NCI-H1417 (cell line): ENCODE measurements at places on chromosomes 3 and 15.

GRCh38 chr3:148079370-148079769, 618.3 kb upstream of the AGTR1 start:
- no peak for DNase-seq

GRCh38 chr15:62047282-62047827, 12.9 kb downstream of the VPS13C start:
- no peak for DNase-seq

DNA sequence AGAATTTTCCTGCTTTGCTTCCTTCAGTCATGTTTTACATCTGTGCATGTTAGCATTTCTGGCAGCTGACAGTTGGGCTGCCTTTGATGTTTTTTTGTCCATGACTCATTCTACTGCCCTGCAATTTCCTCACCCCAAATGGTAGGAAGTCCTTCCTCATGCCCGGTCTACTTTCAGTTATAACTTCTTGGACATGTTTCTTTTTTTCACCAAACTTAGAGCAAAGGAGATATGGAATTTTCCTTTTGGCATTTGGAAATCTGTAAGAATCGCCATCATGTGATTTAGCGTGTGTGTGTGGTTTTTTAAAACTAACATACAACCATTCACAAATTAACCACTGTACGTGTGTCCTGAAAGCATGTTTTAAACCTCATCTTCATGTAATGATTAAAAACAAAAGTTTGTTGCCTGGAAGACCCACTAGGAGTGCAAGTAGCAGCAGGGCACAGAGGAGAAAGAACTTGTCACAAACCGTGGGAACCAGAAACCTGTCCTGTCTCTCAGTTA, 430.7 kb upstream of the CFAP20DC start:
- DNase-seq = no peak

DNA sequence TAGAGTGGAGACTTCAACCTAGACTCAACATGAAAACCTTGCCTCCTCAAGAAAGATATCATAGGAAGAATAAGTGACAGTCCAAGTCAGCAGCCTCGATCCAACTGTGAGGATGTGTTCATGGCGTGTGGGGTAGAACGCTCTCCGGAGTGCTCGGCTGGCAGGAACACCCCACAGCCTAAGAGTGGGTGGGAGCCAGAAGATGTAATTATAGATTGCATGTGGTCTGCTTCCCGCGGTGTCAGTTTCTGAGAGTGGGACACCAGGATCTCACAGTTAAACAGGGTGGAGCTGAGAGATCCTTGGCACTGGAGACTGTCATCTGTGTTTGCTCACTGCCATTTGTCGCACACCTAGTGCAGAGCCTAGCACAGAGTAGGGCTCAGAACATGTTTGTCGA, 158.0 kb downstream of the CTNNB1 start:
- no peak for DNase-seq

- no peak for DNase-seq
Observed at GRCh38 chr3:9630550-9631139, 18.7 kb upstream of the MTMR14 start.

DNA sequence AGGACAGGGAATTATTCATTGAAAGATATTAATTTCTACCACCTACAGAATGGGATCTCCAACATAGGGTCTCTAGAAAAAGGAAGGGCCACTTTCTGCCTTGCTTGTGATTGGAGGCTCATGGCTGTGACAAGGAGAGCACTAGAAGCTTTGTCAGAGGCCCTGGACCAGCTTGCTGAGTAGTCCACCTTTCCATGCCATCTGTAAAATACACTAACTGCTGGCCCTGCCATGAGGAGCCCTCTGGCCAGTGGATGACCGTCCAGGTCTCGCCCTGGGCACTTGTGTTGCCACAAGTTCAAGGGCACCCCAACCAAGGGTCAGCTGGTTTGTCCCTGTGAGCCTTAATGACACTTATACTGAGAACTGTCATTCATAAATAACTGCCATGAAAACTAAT, 1.6 kb upstream of the SYNM start:
- DNase-seq = no peak
